ENCODE measurements at places on chromosomes 11 and 22.
A peak's percentile ranks its signal among the peaks of the same experiment; 100 is the strongest.

DNA sequence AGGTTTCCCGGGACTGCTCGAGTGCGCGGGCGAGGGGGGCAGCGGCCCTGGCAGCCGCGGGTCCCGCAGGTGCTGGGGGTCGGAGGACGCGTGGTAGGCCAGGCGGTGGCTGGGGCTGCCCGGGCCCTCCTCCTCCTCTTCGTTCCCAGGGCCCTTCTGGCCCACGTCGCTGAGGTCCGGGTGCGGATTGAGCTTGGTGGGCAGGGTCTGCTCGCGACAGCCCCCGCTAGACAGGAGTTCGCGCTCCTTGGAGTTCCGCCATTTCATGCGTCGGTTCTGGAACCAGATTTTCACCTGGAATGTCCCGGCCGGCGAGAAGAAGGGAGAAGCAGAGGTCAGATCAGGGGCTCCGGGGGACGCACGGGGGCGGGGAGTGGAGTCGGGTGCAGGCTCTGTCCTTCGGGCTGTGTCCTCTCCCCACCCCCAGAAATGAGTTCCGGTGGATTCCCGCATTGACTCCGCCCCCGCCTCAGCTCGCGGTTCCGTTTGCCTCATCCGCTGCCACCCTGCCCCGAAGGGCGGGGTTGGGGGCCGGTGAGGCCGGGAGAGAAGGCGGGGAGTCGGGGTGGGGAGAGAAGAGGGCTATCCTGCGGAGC lies 3.9 kb downstream of the DBX1 start:
- DNase-seq = peak; percentile 45

GRCh38 chr11:119721129-119722120 lies 7.6 kb downstream of the NECTIN1 start:
- no peak for DNase-seq

- no peak for DNase-seq
Observed at GRCh38 chr11:67576735-67577475, 6.7 kb upstream of the GSTP1 start.

DNA sequence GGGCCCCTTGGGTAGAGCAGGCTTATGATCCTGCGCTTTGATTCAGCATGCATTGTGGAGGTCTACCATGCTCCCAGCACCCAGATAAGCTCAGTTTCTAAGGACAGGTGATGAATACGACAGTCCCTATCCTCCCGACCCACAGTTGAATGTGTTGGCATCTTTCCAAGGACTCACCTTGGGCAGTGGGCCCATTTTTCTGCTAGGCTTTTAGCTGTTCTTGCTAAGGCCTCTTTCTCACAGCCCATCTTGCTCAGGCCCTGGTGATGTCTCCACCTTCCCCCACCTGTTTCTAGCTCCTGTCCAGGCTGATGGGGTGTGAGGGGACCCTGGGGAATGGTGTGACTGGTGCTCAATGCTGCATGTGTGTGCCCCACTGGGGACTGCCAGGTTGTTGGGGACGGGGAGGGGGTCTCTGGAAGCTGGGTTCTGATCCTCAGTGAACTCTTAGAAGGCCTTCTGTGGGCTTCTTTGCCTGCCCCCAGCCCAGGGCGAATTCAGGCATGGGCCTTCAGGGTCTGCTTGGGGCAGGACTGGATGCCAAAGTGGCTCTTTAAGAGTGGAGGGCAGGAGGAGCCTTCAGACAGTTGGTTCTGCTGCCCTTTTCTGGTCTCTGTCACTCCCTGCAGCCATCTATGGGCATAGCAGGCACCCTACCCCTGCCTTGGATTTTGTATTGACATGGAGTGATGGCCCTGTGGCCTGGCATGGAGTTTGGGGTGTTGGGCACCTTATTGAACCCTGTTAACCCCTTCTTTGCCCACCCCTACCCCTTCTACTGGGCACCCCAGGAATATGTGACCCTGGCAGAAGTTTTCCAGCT lies 33.1 kb downstream of the PHLDB1 start:
- no peak for DNase-seq

DNA sequence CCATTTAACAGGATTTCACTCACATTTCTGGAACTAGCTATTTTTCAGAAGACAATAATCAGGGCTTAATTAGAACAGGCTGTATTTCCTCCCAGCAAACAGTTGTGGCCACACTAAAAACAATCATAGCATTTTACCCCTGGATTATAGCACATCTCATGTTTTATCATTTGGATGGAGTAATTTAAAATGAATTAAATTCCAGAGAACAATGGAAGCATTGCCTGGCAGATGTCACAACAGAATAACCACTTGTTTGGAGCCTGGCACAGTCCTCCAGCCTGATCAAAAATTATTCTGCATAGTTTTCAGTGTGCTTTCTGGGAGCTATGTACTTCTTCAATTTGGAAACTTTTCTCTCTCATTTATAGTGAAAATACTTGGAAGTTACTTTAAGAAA lies 9.2 kb downstream of the PRSS23 start:
- DNase-seq = no peak

- DNase-seq = no peak
Observed at GRCh38 chr11:74672956-74673692, 58.1 kb downstream of the CHRDL2 start.

GRCh38 chr22:40276996-40277823 lies 69.1 kb upstream of the ADSL start:
- no peak for DNase-seq

GRCh38 chr22:17980638-17981051 lies 43.7 kb downstream of the MICAL3 start:
- DNase-seq = peak; percentile 51

DNA sequence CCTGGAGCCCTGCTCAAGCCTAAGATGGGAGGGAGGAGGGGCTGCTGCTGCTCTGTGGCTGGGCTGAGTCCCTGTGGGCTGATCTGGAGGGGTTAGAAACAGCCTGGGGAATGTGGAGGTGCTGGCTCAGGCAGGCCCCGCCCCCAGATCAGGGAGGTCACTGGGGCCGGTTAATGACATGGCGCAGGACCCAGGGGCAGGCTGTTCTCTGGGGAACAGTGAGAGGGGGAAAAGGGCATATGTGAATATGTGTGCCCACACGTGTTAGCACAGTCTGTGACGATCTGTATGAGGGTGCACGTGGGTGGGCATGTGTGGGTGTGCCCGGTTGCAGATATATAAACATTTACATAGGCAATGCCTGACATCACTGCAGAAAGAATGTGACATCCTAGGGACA lies 143.5 kb downstream of the MIAT start:
- DNase-seq = no peak

DNA sequence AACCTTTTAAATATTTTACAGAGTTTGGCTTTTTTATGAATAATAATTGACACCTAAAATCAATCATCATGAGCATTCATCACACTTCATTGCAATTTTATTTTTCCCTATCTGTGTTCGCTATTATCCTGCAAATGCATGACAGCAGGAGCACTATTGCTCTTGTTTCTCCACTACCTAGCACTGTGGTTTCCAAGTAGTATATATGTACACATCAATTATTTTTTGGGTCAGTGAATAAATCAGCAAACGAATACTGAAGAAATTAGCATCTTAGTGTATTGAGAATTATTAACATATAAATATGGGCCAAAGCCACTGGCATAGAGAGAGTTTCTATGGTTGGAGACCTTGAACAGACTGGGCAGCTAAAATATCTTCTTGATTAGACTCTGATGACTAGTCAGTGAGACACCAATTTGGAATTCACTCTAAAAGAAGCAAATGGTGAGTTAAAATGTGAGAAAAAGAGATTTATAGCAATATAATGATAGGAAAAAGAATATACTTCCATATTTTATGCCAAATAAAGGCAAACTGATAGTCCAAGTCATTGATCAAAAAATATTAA lies 731.1 kb upstream of the LUZP2 start:
- no peak for DNase-seq

GRCh38 chr11:124896071-124896750 lies 1.5 kb downstream of the ROBO4 start:
- no peak for DNase-seq

DNA sequence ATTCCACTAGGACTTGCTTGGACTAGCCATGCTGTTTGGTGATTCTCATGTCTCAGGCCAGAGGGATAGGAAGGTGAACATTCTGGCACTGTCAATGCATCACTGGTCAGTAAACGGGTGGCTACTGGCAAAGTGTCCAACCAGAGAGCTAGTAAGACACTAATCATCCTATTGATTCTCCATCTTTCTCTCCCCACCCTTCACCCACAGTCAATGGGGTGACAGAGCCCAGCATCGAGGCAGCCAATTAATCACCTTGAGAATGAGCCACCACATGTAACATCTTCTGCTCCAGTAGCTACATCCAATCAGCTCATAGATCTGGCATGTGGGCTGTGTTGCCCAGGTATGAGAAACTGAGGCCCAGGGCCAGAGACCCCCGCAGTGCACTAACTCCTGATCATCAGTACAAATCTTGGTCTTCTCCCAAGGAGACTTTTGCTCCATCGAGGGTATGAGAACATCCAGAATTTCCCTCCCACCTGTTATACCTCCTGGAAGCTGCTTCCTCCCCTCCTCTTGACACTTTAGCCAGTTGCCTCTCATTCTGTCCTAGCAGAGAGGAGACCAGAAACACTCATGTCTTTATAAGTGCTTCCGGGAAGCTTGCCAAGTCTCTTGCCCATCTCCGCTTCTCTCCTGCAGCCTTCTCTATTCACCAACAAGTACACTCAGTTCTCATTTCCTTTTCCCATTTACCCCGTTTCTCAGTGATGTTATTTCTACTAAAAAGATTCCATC lies 17.0 kb downstream of the HTR3A start:
- DNase-seq = no peak

DNA sequence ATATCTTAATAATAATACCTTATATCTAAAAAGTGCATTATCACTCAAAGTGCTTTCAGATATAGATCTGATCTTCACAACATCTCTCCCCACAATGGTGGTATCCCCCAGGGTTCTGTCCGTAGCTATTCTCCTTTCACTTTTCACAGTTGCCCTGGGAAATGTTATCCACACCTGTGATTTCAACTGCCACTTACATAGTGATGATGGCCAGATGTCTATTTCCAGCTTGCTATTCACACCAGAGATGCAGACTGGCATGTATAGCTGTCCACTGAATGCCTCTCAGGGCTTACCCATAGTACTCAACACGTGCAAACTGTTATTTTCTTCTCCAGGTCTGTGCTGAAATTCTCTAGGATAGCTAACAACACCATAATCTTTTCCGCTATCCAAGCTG lies 724.7 kb downstream of the DLG2 start:
- no peak for DNase-seq

GRCh38 chr22:35978889-35979288 lies 49.7 kb downstream of the RBFOX2 start:
- no peak for DNase-seq

GRCh38 chr22:30325065-30325720 lies 1.5 kb downstream of the TBC1D10A start:
- DNase-seq = no peak

GRCh38 chr22:50326225-50326955 lies 422 bp downstream of the DENND6B start:
- no peak for DNase-seq

DNA sequence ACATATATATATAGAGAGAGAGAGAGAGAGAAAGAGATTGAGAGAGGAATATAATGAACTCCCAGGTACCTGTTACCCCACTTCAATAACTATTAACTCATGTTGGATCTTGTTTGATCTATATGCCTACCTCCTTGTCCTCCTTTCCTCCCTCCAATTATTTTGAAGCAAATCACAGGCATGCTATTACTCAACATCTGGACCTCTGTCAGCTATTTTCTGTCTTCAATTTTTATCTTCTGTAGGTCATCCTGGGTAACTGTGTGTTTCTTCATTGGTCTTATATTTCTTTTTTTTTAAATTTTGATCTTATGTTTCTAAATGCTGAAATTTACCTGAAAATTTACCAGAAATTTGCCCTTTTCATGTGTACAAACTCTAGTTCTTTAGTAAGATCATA lies 24.8 kb downstream of the UVRAG start:
- no peak for DNase-seq

GRCh38 chr11:36011574-36011973 lies 67.7 kb downstream of the LDLRAD3 start:
- no peak for DNase-seq

- peak; percentile 82 for DNase-seq
Observed at GRCh38 chr11:3947061-3947460, 91.6 kb downstream of the STIM1 start.

DNA sequence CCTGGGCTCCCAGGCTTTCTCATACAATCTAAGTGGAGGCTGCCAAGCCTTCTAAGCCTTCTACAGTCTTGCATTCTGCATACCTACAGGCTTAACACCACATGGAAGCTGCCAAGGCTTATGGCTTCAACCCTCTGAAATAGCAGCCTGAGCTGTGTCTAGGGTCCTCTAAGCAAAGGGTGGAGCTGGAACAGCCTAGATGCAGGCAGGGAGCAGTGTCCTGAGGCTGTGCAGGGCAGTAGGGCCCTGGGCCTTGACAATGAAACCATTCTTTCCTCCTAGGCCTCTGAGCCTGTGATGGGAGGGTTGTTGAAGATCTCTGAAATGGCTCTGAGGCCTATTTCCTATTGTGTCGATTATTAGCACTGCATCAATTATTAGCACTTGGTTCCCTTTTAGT lies 150.9 kb upstream of the GRK3 start:
- DNase-seq = no peak

GRCh38 chr11:133928628-133929059 lies 28.1 kb downstream of the IGSF9B start:
- DNase-seq = peak; percentile 65

GRCh38 chr11:82818409-82819043 lies 81.7 kb downstream of the PRCP start:
- no peak for DNase-seq

DNA sequence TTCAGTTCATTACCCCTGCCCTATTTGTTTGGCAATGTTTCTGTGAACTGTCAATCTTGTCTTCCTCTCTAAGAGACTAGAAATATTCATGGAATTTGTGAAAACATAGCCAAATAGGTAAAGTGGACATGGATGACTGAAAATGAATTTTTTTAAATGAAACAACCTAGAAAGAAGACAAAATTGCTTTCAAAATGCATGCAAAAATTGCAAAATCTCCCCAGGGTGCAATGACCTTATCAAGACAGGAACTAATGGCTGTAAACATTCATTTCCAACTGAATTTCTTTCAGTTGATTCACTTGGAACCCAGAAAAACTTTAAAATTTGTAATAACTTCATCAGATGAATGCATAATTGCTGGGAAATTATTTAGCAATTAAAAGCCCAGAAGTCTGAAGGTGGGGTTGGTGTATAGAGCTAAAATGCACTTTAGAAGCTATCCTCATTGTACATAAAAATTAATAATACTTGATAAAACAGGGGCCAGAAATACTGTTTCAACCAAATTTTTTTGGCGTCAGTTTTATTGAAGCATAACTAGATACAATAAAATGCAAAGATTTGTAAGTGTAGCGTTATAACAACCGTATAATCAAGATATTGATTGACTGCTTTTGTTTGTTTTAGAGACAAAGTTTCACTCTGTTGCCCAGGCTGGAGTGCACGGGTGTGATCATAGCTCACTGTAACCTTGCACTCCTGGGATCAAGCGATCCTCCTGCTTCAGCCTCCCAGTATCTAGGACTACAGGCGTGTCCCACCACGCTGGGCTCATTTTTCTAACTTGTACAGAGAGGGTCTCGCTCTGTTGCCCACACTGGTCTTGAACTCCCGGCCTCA lies 27.6 kb upstream of the SLC35C1 start:
- DNase-seq = no peak

- DNase-seq = no peak
Observed at GRCh38 chr11:123742031-123742723, 717 bp upstream of the ZNF202 start.

GRCh38 chr11:120854988-120855387 lies 168.9 kb upstream of the TBCEL start:
- no peak for DNase-seq
